ENCODE measurements at places on chromosomes 2 and 18.
A peak's percentile ranks its signal among the peaks of the same experiment; 100 is the strongest.

DNA sequence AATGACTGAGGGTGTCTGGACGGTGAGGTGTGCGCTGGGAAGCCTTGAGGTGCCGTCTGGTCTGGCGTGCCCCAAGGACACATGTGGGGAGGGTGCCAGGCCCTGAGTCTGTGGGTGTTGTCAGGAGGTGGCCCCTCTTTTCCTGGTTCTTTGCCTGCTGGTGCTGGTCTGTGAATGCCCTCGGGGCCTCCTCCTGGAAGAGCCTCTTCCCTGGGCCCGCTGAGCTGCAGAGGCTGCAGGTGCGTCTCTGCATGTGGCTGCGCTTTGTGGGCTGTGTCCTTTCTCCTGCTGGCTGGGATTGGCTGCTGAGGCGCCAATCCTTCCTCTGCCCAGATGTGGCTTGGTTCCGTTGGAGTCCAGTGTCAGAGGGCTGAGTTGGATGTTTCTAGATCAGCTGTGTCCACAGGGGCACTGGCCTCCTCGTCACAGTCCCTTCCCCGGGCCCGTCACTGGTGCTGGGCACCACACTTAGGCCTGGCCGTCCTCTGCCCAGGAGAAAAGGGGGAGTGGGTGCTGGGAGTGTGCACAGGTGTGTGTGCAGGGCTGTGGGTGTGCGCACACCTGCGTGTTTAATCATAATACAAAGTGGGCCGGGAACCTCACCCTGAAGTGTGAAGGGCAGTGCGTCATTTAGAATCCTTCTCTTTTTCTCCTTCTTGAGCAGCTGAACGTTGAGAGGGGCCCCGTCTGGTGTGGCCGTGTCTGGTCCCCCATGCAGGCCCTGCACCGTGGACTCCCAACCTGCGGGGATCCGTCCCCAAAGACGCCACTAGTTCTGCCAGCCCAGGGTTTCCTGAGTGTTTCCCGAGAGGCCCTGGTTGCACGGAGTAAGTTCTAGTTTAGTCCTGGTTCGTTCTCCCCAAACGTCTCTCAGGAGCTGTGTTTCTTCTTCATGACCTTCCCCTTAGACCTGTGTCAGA, 35.5 kb downstream of the RTP5 start:
- DNase-seq: no peak

- DNase-seq: no peak
These were observed 124.9 kb downstream of the XIRP2 start for GRCh38 chr2:167013227-167013626.

DNA sequence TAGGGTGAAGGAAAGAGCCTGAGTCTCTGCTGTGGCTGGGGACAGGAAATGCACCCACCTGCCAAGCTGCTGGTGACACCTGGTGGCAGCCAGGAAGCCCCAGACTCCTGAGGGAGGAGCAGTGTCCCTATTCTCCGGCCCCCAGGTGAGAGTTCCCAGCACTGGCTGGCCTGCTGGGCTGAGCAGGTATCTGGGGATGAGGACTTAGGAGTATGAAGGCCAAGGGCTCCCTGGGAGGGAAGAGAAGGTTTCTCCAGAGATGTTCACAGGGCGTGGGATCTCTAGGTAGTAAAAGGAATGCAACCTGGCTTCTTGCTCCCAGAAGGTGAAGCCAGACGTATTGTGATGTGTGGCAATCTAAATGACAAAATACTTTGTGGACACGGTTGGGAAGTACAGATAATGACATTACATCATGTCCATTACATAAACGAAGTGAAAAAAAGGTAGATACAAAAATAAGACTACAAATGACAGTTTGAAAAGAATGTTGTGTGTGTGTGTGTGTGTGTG, 75.8 kb upstream of the SLC1A4 start:
- DNase-seq: peak; percentile 7

- DNase-seq: no peak
These were observed 35.6 kb downstream of the GPD2 start for GRCh38 chr2:156471762-156472161.

DNA sequence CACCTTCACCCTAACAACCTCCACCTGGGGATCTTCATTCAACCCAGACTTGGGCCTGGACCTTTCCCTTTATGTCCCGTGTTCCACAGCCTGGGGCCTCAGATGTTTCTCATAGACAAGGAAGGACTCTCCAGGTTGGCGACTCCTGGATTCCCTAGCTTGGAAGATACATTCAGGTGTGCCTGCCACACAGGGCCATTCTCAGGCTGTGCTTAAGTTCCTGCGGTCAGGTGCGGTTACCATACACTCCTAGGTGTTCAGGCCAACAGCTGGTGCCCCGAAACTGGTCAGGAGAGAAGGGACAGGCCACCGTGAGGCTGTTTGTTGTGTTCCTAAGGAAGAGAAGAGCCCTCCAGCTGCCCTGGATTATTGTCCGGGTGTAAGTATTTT, 15.6 kb downstream of the SLC4A3 start:
- DNase-seq: no peak

GRCh38 chr2:52253416-52253980, 1221.6 kb upstream of the NRXN1 start:
- no peak for DNase-seq

GRCh38 chr2:168171059-168171762, 76.2 kb downstream of the STK39 start:
- no peak for DNase-seq

- DNase-seq: no peak
These were observed 77.6 kb upstream of the ALPP start for GRCh38 chr2:232300894-232301387.

DNA sequence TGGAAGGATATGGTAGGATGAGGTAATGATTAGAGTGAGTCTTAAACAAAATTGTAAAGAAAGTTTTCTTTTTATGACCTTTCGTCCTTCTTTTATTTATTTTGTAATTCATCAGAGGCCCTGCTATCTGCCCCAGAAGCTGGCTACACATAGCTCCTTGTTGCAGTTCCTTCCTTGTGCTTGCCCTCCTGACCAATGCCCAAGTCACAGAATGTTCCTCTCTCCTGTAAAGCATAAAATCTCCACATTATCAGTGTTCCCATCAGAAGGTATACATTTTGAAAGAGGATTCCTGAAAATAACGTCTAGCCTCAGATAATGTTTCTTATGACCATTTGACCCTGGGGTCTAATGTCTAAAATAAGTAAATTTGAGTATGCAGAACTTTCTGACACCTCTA, 78.3 kb downstream of the RND3 start:
- no peak for DNase-seq

- DNase-seq: no peak
These were observed 1008.5 kb upstream of the FANCL start for GRCh38 chr2:59249441-59250306.

DNA sequence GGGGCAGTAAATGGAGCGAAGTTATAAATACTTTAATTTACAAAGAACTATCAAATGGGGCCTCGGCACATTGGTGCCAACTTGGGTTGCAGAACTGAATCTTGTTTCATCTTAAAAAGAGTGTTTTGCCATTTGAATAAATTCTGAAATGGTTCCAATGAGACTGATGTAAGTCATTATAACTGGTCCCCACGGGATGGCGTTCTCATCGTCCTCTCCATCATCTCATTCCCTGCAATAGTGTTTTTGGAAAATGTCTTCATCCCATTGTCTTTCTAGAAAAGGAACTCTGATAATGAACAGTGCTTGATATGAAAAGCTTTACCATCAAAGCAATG, 422.0 kb upstream of the ID2 start:
- DNase-seq: no peak

DNA sequence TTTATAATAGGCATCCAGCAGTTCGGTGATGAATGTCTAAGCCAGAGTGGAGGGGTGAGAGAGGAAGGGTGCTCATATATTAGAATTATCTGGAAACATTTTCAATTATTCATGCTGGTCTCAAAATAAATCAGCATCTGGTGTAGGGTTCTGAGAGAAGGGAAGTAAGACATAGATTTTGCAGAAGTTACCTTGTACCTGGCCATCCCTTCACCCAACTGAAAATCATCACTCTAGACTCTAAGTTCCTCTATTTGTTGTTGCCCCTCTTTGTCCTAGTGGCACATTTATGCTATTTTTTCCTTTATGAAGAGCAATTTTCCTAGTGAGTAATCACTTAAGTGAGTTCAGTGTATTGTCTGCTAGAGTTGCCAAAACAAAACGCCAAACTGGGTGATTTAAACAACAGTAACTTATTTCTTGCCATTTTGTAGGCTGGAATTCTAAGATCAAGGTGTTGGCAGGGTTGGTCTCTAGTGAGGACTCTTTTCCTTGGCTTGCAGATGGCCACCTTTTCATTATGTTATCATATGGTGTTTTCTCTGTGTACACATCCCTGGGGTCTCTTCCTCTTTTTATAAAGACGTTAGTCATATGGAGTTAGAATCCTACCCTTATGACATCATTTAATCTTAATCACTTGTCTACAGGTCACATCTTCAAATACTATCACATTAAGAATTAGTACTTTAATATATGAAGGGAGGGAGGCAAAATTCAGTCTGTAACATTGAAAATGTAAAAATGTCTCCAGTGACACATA, 129.9 kb upstream of the KLHL14 start:
- DNase-seq: no peak

DNA sequence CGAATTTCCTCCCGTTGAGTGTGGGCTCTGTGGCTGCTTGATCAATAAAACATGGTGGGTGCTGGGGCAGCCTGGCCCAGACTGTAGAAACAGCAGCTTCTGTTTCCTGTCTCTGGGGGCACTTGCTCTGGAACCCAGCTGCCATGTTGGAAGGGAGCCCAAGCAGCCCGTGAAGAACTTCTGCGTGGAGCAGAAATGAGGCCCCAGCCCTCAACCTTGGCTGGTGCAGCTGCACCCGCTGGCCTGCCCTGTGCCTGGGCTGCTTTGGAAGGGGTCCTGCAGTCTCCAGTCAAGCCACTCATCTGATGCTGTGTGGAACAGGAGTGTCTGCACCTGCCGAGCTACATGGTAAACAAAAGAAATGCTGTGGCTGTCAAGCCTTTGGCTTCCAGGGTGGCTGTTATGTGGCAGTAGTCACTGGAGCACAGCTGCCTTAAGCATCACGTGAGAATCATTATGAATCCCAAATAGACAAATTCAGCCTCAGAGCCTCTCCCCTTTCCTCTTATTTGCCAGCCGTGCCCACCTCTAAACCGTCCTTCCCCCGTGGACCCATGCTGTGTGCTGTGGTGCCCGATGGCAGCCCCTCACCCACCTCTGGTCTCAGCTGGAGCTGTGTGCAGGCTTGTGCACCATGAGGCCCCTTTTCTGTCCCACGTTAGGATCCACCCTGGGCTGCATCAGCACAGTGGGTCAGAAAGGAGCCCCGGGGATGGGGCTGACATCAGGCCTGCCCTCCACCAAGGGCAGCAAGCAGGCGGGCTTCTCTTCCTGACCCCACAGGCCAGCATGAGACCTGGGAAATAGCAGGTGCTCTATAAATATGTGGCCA, 134.0 kb upstream of the HDAC4 start:
- DNase-seq: no peak

GRCh38 chr2:73063472-73063871, 8.0 kb downstream of the SFXN5 start:
- DNase-seq: no peak

DNA sequence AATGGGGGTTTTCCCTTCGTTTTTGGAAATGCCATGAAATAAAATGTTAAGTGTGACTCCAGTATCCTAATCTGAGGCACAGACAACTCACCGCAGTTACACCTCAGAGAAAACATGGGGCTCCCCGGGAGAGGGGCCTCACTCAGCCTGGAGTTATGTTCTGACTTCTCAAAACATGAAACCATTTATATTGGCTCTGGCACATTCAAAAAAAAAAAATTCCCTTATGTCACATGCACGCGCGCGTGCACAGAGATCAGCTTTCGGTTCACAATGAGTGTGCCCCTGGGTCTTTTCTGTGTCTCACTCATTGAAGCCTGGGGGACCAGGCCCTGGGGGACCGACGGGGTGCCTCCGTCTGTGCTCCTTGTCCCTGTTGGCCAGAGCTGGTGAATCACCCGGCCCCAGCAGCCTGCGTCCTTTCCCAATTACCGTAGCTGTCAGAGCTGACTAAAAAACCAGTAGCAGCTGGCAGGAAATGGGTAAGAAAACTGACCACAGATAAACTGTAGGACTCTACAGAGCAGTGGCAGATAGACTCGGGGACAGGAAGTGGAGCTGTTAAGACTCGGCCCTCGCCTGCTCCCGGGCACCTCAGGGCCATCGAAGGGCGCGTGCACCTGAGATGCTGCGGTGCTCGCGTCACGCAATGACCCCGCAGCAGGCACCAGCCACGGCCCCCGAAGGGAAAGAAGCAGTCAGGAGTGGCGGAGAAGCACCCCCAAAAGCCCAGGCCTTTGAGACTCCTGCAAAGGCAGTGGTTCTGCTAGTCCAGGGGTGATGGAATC, 138.3 kb upstream of the ID2 start:
- DNase-seq: peak; percentile 82

DNA sequence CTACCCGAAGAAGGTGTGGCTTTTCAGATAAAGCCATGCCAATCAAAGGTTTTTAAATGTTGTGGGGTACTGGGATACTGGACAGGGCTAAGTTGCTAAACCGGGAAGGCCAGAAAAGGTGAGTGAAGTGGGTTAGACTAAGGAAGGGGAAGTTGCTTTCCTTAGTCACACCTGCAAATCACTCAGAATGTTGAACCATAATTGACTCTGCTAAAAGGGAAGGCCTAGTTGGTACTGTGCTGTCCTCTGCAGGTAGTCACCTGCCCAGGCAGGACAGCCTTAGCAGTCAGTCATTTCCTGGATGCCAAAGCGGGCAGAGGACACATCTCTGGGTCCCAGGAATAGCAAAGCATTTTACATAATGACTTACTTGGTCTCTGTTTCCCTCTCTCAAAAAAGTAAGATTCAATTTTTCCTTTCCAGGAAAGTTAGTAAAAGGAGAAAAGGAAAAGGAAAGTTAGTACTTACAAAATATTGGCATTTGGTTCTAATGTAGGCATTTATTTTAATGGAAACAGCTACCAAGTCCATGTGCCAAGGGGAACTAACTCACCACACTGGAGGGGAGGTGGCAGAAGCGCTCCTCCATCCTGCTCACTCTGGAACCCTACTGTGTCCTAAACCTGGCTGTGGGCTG, 60.3 kb downstream of the RFTN2 start:
- no peak for DNase-seq

DNA sequence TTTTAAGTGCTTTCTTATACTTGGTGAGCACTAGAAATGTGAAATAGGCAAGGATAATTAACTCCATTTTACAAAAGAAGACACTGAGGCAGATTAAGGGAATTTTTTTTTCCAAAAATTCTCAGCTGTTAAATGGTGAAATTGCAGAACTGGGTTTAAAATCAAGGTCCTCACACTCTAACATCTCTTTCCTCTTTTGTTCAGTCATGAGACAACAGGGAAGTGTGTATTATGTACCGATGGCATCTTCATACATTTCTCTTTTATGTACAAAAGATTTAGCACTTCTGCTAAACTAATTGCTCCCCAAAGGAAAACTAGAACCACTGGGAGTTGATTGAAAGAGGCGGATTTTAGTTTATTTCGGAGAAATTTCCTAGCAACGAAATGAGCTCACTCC, 203.0 kb downstream of the SETBP1 start:
- no peak for DNase-seq

DNA sequence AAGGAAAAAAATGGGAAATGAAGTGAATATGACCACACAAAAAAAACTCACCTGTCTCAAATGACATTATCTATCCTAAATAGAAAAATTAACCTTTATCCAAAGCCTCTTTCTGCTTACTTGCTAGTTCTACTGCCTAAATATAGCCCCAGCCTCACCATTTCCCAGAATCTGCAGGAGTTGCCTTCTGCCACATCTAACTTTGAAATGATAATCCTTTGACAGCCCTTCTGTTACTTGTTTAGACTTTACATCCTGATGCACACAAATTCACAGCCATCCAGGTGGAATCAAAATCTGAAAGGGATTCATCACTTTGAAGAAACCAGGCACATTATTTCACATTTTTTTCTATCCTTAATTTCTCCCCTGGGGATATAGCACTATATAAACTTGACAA, 1356.2 kb upstream of the NXPH2 start:
- no peak for DNase-seq

GRCh38 chr2:39338502-39338901, 94.7 kb upstream of the CDKL4 start:
- DNase-seq: no peak
